ENCODE measurements at places on chromosomes 16 and 17. TPM values are rescaled to one million over a fixed set of nuclear protein-coding genes. Genes with fewer than 3 reads are reported as not detected.

DNA sequence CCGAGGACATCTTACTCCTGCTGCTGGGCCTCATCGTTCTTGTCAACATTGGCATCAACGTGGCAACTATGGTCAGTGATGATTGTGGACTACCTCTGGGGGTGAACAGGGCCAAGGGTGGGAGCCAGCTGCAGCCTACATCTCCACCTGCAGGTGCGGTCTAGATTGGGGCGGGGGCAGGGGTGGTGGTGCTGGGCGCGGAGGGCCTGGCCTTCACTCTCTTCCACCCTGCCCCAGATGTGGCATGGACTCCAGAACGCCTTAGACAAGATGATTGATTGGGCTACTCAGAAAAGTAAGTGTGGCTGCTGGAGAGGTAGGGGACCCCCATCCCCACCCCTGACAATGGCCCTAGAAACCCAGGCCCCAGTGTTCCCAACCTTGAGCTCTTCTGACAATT lies 340 bp downstream of the SPEM2 start:
- no peak for DNase-seq

DNA sequence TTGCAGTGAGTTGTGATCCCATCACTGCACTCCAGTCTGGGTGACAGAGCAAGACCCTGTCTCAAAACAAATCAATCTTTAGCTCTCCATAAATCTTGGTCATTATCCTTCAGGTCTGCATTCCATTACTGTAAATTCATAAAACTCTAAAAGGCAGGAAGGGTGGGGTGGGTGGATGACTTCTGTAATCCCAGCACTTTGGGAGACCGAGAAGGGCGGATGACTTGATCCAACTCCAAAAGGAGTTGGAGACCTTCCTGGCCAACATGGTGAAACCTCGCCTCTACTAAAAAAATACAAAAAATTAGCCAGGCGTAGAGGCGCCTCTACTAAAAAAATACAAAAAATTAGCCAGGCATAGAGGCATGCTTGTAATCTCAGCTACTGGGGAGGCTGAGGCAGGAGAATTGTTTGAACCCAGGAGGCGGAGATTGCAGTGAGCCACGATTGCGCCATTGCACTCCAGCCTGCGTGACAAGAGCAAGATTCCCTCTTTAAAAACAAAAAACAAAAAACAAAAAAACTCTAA lies 2.2 kb upstream of the UBE2Z start:
- no peak for DNase-seq

Gene KRT31
- not detected for total RNA-seq

GRCh38 chr16:4601864-4602186 lies 12.9 kb downstream of the UBALD1 start:
- DNase-seq, result no peak

DNA sequence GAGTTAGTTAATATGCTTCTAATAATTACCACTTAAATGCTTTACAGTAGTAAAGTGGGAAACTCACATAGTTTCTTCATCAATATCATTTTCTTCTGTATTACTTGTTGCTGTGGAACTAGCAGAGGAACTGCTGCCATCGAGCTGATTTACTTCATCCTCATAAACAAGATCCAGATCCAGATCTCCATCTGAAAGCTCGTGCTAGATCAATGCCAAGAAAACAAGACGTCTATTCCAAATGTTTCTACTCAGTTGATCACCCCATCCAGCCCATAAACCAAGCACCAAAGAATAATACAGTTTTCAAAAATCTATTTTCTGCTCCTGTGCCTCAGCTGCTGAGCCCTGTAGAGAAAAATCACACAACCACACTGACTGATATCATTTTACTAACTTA lies 59.1 kb downstream of the TRIM37 start:
- no peak for DNase-seq

DNA sequence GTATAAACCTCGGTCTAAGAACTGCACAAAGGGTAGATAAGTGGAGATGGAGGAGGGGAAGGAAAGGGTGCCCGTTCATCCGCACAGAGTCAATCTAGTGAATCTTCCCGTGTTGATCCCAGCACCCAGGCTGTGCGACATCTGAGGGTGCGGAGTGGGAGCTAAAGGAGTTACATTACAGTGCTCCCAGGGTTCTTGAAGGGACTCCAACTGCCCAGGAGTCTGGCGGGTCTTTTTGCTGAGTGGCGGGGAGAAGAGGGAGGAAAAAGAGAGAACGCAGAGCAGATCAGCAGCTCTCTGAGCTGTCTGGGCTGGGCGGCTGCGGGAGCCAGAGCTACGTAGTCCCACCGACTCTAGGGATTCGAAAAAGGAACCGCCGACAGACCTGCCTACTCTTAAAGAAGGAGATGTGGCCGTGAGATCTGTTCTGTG lies 1.6 kb upstream of the CA10 start:
- DNase-seq, result no peak

Gene TMEM100
- total RNA-seq, result 10.7 TPM

Gene TRIM72
- total RNA-seq, result 0.07 TPM

- DNase-seq, result no peak
Observed at GRCh38 chr17:63316100-63316499, 130.0 kb downstream of the CYB561 start.

Gene BTBD17
- not detected for total RNA-seq

Gene CA5A
- total RNA-seq, result not detected

DNA sequence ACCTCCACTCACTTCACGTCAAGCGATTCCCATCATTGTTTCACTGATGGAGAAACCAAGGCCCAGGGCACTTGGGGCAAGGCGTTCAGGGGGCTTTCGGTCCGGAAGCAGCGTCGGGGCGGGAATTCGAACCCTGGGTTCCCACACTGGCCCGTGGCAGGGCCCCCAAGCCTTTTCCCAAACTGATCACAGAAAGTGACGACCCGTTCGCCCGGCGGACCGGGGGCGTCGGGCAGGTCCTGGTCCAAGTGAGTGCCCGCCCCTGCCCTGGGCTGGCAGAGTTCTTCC lies 856 bp upstream of the MON1B start:
- no peak for DNase-seq

Gene AHSP
- not detected for total RNA-seq

Gene TMEM204
- 125 TPM for total RNA-seq

GRCh38 chr17:73623818-73624217 lies 20.4 kb downstream of the SDK2 start:
- DNase-seq, result no peak

Gene PPM1E
- total RNA-seq, result not detected

Gene C16orf89
- 21.4 TPM for total RNA-seq

Gene TP53TG3
- not detected for total RNA-seq

Gene MYH2
- total RNA-seq, result 0.28 TPM

DNA sequence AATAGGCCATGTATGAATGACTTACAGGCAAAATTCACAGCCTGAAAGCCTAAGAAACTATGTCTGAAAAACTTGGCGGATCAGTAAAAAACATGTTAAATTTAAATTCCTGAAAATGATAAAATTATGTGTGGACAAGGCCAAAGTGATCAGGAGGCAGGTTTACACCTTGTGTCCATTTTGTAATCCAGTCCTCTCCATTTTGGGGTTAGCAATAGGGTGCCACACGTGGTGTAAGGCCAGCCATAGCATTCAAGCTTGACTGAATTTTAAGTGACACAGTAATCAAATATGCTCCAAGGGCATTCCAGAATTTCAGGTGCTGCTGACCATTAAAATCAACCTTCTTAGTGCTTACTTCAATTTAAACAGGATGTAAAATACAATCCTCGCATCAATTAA lies 2.7 kb downstream of the RNF43 start:
- DNase-seq, result no peak

DNA sequence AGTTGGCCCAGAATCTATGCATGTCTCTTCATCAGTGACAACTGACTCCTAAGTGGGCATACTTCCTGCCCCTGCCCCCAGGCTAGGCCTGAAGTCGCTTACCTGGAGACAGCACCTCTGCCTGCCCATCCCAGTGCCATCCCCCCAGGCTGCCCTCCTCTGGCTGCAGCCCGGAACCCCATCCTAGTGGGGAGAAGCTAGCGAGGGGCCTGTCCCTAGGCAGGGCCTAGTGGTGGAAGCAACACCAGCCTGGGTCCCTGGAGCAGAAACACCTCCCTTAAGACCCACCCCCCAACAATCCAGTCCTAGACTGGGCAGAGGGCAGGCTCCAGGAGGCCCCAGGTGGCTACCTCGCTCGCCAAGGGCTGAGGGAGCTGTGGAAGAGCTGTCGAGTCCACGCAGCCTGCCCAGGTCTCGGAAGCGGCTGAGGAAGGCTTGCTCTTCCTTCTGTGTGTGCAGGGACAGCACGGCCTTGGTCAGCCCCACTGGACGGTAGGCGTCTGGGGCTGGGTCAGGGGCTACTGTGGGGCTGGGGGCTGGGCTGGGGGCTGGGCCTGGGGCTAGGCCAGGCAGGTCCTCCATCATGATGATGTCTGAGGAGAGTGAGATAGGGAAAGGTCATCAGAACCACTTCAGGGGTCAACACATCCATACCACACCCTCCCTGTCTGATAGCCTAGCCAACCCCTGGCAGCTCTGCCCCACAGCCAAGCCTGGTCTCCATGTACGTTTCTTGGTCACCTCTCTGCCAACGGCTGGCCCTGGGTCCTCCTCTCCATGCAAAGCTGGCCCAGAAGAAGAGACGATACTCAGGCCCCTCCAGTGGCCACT lies 7.6 kb downstream of the PER1 start:
- DNase-seq, result no peak

GRCh38 chr17:74768069-74768762 lies 7.9 kb downstream of the NAT9 start:
- DNase-seq, result peak; percentile 79
